ENCODE measurements at places on chromosomes 3 and 15.

- no peak for DNase-seq
These were observed 79.6 kb downstream of the MLH1 start for GRCh38 chr3:37072892-37073291.

DNA sequence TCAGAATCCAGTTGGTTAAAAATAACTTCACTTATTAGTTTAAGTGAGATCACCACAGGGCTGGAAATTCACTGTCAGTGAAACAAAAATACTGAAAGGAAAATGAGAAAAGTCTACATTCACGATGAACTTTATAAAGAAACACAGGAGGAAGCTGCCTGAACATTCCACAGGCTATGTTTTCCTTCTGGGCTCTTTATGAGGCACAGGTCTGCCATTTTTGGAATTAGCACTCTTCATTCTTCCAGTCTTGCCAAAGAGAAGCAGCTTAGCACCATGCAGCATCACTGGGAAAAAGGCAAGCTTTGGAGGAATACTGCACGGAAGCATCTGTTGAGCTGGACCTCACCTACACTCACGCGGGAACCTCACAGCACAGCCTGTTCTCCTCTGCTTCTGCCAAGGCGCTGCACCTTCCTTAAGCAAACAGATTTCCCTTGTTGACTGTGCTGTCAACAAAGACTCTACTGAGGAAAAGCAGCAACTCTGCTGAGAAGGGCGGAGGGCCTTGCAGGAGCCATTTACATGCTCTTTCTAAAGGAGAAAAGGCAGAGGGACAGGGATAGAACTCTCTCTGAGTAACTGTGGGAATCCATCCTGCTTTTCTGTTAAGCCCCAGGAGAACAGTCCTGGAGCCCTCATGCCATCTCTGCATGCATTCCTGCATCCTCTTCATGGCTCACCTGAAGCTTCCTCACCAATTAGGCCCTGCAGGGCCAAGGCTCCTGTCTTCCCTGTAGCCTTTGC is 15.7 kb downstream of the SUSD5 start:
- no peak for DNase-seq

DNA sequence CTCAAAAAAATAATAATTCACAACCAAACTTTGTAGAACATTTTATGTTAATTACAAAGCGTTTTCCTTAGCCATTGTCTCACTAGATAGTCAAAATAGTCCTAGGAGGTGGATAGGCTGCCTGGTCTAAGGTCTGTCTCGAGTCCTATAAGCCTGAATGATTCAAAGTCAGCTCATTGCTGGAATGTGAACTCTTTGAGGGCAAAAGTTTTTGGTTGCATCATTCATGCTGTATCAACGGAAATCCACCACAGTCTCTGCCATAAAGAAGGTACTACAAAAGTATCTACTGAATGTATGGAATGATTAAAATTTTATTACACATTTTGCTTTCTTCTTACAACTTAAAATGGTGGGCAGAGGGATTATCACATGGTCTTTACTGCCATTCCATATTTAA is 387.3 kb upstream of the RARB start:
- no peak for DNase-seq

DNA sequence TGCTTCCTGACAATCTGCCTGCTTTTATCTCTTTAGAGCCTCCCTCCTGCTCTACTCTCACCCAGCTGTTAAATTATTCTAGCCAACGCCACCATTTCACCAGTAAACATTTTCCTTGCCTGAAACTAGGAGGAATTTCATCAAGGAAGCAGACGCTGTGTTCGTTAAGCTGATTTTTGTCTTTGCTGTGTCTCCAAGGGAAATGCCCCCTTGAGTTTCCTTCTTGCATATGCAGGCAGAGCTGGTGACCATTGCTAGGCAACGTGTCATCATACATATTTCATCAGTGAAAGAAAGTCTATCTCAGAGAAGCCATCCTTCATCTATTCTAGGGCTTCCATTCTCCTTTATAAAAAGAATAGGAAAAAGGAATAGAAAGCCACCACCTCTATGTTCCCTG is 87.0 kb upstream of the ST8SIA2 start:
- DNase-seq: no peak

GRCh38 chr15:68183616-68184315 is 21.4 kb downstream of the CALML4 start:
- DNase-seq: no peak

DNA sequence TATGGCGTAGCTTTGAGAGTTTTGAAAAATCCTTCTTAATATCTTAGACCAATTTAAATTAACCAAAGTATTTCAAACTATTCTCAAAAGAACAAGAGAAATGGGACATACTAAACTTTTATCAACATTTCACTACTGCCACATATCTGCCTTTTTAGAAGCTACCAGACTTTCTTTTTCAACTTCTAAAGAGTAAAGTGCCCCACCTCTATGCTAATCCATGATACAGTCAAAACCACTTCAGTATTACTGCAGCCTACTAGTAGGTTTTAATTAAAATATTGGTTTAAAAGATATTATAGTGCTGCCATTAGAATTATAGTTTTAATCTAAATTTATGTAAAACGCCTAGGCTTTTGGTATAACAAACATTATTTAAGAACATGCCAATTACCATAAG is 15.1 kb downstream of the HERC1 start:
- DNase-seq: no peak

- DNase-seq: no peak
These were observed 66.9 kb upstream of the MYO5C start for GRCh38 chr15:52362497-52362896.

GRCh38 chr3:114584734-114585371 is 291.0 kb downstream of the TIGIT start:
- no peak for DNase-seq

GRCh38 chr3:136676009-136676408 is 76.2 kb downstream of the STAG1 start:
- DNase-seq: no peak

GRCh38 chr15:62119227-62119864 is 45.7 kb downstream of the C2CD4B start:
- no peak for DNase-seq

DNA sequence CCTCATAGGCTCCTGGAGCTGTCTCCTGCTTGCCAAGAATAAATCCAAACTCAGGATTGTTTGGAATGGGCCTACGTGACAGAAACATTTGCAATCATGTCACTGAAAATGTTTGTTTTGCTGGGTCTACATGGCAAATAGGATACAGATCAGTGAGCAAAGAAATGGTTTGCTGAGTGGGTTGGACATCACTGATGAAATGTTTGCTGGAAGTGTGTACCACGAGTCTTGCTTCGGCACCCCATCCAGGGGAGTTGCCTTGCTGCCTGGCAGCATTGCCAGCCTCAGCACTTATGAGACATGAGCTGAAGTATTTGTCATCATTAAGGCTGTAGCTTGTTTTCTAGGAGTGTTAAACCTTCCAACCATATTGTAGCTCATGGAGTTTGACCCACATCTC is 213.3 kb upstream of the CFAP20DC start:
- DNase-seq: no peak

DNA sequence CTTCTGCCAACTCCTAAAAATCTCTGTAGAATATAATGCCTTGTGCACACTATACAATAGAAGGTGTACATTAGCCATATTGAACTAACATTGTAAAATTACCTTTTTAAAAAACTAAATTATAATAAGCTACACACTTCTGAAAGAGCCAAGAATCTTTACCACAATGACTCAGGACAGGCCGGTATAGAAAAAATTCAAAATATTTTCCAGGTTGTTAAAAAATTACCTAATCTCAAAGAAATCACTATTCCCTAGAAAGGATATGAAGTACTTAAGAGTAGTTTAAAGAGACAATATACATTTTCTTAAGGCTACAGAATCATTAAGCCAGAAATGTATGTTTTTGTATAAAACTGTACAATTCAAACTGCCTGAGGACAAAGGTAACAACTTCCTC is 48.5 kb downstream of the TJP1 start:
- no peak for DNase-seq

DNA sequence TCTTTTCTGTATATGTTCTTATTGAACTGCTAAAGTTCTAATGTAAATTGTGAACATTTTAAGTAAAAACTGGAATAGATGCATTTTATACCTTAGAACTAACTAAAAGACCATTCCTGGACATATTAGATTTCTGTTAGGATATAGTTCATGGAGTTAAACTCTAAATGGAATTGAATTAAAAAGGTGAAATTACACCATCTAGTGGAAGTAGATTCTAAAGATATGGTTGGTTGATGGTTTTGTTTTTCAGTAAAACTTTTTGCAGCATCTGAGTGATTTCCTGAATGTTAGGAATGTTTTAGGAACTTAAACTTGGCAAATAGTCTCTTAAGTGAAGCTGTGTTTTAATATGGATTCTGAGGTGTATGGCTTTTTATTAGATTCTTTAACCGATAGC is 96.8 kb downstream of the SLMAP start:
- DNase-seq: no peak

- no peak for DNase-seq
These were observed 3.4 kb upstream of the OPA1 start for GRCh38 chr3:193589616-193590015.

- no peak for DNase-seq
These were observed 19.1 kb downstream of the HSPBAP1 start for GRCh38 chr3:122774564-122774963.

DNA sequence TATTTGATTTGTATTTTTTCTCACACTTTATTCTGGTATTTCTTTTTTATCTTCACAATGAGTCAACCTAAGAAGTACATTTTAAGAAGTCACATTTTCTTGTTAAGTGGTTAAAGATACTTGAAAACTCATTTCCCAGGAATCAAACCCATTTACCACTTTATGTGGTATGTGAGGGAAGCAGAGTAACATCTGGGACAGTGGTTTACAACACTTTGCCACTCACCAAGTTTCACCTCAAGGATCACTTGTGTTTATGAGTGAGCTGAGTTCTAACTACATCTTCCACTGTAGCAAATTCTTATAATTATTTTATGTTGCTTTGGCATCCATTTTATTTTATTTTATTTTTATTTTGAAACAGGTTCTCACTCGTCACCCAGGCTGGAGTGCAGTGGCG is 53.8 kb downstream of the IGSF11 start:
- no peak for DNase-seq

- DNase-seq: no peak
These were observed 642.8 kb upstream of the NR2F2 start for GRCh38 chr15:95687686-95688085.

GRCh38 chr3:102036017-102036416 is 186.7 kb downstream of the NFKBIZ start:
- no peak for DNase-seq

DNA sequence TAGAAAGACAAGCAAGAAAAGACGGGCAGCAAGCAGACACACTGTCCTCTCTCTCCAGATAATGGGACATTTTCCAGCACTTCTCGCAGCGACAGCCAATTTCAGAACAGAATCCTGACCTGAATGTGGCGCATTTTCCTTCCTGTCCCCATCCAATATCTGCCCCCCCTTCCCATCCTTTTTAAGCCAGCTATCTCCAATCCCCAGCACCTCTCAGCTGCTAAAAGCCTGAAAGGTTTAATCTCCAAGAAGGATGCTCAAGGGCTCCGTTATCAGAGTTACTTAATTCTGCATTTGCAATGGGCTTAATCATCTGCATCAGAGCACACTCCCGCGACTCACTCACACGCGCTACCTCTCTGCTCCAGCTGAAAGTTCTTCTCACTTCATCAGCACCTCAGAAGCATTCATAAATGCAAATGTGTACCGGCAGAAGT is 50.5 kb downstream of the SRGAP3 start:
- no peak for DNase-seq

DNA sequence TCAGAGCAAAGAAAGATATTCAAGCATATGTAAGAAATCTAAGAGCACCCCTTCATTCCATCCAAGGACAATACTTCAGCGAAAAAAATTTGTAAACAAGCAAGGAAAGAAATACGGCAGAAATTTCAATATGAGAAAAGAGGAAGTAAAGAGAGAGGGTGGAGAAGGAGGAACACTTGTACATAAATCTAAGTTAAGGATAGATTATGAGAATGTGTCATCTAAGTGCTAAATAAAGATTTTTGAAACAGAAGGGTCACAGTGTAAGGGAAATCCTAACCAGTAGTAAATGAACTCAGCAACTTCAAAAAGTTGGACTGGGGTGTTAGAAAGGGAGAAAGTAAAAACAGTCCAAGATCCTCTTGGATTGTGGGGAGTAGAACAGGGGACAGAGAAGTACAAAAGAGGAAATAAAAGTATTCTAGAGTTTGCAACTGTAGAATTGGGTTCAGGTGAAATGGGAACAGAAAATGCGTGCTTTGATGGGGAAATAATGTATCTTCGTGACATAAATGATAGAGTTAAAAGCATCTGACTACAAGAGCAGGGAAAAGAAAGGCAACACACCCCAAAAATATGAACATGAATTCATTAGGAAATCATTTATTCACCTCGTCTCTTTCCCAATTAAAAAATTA is 68.5 kb upstream of the ATP13A5 start:
- DNase-seq: no peak

GRCh38 chr3:72888546-72889309 is 882 bp downstream of the GXYLT2 start:
- DNase-seq: no peak

- no peak for DNase-seq
These were observed 364.6 kb upstream of the TBL1XR1 start for GRCh38 chr3:177561769-177562392.

GRCh38 chr3:195151402-195151801 is 119.6 kb downstream of the XXYLT1 start:
- DNase-seq: no peak

DNA sequence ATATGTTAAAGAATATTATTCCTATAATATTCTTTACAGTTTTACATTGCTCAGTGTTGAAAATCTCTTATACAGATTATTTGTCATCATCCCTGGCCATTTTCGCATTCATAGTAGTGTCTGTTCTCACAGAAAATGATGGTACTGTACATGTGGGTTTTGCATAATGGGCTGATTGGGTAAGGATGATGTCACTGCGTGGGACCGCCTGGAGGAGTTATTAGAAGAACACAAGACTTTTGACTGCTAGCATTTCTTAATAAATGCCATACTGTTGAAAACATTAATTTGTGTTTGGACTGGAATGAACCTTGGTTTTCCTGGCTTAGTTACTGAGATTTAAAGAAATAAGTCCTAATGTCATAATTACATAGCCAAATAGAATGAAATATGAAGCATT is 20.3 kb downstream of the LRCH3 start:
- no peak for DNase-seq

DNA sequence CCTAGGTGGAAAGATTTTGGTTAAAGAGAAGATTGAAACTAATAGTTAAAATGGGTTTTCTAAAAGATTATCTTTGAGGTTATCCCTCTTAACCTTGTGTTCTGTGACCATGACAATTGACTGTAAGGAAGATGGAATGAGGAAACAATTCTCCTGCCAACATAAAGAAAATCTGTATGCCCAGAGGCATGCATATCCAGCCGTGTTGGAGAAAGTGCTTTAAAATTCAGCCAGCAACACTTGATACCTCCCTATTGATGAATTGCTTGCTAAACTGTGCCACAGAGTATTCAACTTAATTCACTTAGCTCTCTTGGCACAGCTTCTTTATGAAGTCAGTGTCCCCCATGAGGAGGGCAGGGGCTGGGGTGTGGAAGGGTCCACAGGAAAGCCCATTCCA is 203.5 kb downstream of the UBE2E2 start:
- no peak for DNase-seq
